ENCODE measurements at places on chromosomes 11 and 22.

- peak; percentile 37 for DNase-seq
Observed at GRCh38 chr22:43230971-43231723, 44.2 kb upstream of the TTLL12 start.

DNA sequence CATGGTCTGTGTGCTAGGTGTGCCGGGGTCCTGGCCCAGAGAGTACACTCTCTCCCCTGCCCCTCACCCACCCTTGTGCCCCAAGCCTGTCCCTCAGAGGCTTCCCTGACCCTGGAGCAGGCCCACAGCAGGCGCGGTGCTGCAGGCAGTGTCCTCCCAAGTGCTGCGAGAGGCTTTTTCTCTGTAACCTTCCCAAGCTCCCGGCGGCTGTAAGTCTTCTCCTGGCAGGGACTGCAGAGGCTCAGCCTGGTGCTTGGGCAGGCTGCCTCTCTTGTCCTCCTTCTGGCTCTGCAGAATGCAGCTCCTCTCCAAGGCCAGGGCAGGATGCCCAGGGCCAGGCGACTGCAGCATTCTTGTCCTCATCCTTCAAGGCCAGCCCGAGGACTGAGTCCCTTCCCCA lies 15.9 kb downstream of the RFPL1 start:
- no peak for DNase-seq

DNA sequence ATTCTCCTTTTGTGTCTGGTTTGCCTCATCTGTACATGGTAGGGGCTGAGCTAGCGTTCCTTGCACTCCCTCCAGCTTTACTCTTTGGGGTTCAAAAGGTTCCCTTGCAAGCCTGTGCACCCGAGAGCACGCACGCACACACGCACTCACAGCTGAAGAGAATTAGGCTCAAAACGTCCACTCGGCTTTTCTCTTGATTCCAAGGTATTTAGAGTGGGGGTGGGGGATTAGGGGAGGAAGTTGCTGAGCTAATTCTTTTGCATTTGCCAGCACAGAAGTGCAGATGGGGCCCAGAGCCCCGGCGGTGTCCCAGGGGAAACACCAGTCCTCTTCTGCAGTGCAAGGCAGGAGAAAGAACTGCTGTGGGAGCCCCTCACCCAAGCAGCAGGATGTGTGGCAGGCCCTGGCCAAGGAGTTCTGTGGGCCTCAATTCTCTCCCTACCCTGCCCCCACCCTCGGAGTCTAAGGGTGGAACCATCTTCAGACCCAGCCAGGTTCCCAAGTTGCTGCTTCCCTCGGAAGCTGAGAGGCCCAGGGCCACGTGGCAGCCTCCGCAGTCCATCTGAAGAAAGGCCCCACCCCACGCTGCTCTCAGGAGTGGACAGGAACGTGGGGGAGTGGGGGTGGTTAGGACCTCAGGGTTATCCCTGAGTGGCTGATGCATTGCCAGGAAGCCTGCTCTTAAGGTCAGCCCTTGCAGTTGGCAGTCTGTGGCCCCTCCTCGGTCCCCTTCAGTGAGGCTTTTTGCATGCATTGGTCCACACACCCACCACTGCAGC lies 3.8 kb upstream of the KCNQ1OT1 start:
- no peak for DNase-seq

DNA sequence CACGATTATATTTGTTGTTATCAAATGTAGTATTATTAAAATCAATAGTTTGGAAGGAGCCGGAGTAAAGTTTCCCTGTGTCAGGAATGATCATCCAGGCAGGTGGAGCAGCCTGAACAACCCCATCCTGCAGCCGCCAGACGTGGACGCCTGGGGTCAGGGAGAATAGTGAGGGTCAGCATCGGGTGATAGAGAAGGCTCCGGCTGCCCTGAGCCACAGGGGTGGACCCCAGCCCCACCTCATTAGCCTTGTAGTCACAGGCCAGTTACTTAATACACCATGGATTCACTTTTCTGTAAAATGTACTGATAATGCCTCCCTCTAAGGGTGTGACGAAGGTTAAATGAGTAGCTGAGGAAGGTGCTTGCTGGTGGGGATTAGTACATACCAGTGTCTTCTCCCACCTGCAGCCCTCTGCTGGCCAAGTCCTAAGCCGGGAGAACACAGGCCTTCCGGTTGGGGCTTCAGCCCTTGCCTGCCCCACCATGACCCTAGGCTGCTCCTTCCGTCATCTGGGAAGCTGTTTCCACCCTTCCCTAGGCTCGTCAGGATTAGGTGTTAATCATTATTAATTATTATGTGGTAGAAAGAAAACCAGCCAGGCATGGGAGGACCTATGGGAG lies 14.9 kb downstream of the TMEM121B start:
- DNase-seq = no peak

DNA sequence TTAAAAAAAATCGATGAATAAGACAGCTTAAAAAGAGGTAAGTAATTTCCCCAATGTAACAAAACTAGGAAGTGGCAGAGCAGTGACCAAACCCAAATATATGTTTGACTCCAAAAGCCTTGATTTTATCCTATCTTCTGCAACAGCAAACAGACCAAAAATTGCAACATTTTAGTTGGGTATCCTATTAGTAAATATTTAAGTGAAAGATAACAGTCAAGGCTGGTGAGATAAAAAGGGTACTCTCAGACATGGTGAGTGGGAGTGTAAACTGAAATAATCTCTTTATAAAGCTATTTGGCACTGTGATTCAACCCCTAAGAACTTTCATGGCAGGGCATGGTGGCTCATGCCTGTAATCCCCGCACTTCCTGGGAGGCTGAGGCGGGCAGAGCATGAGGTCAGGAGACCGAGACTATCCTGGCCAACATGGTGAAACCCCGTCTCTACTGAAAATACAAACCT lies 1.9 kb upstream of the RDX start:
- no peak for DNase-seq

DNA sequence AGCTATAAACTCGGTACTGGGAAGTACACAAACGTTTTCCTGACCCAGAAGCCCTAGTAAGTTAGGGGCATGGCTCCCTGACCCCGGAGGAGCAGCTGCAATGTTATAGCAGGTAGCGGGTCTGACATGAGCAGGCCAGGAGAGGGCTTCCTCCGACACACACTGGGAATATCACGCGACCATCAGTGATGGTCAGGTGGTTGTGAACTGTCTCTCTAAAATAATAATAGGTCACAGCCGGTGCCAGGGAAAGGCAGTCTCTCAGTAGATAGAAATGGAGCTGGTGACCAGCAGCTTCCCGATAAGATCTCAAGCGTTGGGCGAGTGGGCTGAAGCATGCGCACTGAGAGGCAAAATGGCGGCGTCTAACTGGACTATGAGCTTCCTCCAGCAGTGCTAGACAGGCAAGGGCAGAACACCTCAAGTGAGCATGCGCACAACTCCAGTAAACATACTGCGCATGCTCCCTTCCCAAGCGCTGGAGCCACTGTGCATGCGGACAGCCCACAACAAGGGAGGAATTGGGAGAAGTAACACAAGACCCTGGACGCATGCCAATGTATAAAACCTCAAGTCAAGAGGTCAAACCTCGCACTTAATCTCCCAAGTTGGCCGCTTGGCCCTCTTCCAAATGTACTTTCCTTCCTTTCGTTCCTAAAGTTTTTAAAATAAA lies 22.3 kb upstream of the TESMIN start:
- DNase-seq = no peak

DNA sequence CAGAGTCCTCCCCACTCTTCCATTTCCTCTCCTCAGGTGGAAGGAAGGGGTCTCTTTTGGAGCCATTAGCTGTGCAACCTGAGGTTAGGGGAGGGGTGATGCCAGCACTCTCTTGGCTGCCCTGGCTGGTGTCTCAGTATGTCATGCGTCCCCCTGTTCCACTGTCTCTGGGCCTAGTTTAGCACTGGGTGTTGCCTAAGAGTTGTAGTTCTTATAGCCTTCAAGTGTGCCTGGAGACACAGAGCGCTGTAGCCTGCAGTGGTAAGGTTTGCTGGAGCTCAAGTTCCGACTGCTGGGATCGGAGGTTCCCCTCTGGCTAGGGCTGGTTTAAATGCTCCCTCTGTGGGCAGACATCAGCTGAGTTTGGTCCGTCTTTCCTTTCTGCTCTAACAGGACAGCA lies 20.9 kb downstream of the OR10D3 start:
- DNase-seq = no peak

DNA sequence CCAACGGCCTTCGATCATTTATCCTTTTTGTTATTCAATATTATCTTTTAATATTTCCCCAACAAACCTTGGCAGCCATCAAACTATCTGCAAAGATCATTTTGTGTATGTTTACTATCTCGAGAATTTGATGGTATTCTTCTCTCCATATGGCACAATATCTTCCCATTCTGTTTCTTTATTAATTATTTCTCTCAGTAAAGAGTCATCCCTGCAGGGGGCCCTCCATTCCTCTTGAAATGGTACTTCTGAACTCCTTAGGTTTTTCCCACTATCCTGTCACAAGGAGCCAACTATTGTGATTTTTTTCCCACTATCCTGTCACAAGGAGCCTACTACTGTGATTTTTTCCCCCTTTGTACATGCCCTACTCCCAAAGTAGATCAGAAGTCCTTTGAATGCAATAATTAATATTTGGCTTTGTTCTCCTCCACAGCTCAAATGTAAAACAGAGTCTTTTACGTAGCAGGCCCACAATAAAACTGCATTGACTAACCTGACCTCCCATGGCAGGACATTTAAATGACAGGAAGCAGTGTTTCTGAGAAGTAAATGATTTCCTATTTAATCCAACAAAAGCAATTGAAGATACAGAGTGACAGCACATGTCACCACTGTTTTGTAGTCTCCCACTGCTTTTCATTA lies 43.3 kb downstream of the PDGFD start:
- DNase-seq = no peak

DNA sequence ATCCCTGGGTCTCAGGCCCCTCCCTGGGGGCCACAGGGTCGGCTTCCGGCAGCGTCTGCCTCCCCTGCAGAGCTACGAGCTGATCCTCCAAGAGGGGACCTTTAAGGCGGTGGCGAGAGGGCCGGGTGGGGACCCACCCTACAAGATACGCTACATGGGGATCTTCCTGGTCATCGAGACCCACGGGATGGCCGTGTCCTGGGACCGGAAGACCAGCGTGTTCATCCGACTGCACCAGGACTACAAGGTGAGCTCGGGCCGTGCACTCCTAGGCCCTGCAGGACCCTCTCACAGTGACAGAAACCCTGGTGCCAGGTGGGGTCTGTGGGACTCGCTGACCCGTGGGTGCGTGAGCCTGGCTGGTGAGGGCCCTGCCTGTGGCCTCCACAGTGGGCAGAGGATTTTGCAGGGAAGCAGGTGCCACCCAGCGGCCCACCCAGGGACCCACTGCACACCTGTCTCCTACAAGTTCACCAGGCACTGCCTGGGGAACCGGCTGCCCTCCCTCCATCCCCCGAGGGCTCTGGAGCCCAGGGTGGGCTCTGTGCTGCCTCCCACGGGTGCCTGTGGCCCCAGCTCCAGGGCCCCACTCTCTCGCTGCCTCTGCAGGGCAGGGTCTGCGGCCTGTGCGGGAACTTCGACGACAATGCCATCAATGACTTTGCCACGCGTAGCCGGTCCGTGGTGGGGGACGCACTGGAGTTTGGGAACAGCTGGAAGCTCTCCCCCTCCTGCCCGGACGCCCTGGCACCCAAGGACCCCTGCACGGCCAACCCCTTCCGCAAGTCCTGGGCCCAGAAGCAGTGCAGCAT lies 13.7 kb downstream of the MUC5B start:
- DNase-seq = no peak
